ENCODE measurements at places on chromosomes 4 and X.

GRCh38 chrX:123173833-123174232 is 10.2 kb upstream of the GRIA3 start:
- DNase-seq = no peak

- peak; percentile 8 for DNase-seq
Measured at GRCh38 chr4:123603165-123603564, 206.6 kb downstream of the SPRY1 start.

- DNase-seq = no peak
Measured at GRCh38 chr4:118326585-118326984, 26.2 kb downstream of the PRSS12 start.

DNA sequence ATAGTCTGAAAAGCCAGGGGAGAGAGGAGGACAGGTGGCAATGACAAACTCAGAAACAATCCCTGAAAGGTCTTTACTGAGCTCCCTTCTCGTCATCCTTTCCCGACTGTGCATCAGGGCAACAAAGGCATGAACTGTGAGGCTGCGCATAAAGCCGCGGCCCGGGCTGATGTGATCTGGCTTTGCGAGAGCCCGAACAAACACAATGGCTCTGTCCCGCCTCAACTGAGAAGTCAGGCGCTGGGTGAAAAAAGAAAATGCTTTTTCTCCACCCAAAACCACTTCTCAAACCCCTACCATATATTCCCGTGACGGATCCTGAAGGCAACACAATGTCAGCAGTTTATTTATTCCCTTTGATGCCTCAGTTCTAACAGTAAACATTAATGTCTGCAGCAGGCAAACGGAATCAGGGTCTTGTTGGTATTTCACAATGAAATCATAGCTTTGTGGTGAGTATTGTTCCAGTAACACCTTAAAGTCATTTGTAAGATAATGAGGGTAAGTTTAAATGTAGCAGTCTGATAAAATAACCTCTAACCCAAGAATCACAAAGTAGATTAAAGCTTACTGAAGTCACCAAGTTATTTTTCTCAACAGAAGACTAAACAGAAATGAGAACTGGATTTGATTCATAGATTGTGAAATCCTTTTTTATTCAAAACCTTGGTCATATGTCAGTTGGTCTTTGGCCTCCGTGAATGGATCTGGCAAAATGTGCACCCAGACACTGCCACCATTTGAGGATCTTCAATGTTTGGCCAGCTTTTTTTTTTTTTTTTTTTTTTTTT is 67.4 kb downstream of the APBB2 start:
- peak; percentile 8 for DNase-seq

- no peak for DNase-seq
Measured at GRCh38 chr4:137601934-137602333, 69.6 kb upstream of the PCDH18 start.

GRCh38 chr4:127224556-127224955 is 408.2 kb upstream of the INTU start:
- no peak for DNase-seq

All from RPMI8226 (cell line).